ENCODE measurements at places on chromosomes 1 and 21.

GRCh38 chr1:192518700-192519099, 56.9 kb upstream of the RGS1 start:
- DNase-seq, result no peak

DNA sequence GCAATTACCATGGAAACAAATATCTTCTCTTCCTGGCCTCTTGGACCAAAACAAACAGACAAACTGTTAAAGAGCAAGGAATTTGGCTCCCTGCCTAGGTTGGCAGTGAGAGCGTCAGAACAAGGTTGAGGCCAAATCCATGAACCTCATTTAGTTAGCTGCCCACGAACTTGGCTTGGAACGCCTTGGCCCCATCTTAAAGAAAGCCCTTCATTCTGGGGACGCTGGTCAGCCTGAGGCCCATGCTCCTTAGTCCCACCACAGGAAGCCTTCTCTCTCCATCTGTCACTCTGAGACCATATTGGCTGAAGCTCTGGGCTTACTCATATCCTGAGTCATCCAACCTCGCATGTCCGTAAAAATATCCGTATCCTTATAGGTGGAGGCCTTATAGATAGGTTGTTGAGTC, 62.4 kb upstream of the DIRAS3 start:
- DNase-seq, result no peak

- DNase-seq, result no peak
Measured at GRCh38 chr1:16248007-16248436, 11.0 kb upstream of the CPLANE2 start.

DNA sequence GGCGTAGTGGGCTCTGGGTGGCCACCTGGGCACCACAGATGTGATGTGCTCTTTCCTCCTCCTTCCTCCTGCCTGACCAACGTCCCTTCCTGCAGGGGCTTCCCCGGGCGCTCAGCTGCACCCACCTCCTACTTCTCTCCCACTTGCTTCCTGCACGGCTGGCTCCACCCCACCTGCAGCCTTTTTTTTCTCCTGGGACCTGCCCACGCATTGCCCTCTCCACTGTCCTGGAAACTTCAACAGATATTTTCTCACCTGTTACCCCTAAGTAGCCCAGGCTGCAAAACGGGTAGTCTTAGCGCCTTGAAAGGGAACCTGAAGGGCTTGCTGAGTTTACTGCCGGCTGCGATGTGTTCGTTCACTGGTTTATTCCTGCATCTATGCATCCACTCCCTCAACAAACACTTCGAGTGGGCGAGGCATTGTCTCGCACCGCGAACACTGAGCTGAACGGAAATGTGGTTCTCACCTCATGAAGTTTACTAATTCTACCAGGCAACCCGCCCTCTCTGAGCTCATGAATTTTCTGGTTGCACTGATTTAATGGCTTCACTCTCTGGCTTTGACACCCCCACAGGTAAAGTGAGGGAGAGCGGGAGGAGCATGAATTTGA, 23.6 kb downstream of the ZBTB18 start:
- DNase-seq, result no peak

DNA sequence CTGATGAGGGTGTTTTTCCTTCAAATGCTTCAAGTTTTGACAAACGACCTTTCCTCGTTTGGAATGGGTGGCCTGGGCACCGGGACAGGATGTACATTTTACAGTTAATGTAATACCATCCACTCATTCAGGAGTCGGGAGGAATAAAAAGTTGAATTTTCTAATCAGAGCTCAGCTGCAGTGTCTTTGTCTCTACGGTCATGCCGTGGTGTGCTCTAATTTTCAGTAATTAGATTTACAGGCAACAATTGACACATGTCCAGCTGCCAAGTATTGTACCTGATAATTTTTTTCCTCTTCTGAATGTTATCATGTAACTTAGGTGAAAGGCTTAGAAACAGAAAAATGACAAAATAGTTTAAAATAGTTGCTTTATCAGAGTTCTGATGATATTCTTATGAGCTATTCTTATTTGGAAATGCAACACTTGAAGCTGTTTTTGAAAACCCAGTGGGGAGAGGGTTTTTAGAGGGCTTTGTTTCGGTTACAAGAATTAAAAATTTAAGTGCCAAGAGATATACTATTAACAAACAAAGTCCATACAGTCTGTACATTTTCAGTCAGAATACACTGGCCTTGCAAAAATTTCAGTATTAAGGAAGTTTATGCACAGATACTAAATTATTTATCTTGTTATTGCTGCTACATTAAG, 1.0 kb downstream of the CDKN2C start:
- no peak for DNase-seq

DNA sequence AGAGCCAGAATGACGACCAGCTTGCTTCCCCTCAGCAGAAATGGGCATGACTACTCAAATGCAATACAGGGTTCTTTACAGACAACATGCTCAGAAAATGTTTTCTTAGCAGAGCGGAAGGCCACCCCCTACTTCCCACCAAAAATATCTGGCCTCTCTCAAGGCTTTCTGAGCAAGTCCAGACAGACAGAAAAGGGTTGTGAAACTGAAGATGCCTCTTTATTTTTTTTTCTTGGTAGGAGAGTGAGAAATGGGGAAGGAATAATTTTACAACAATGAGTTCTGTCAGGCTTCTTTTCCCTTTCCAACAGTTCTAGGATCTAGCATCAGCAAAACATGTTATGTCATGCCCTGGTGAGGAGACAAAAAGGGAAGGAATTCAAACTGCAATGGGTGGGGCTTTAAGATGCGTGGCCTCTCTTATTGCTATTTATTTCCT, 172.0 kb upstream of the CAMK1G start:
- no peak for DNase-seq

GRCh38 chr1:192907545-192908243, 98.9 kb downstream of the RGS2 start:
- DNase-seq, result no peak

GRCh38 chr1:213585402-213585801, 402.4 kb upstream of the PROX1 start:
- DNase-seq, result no peak

DNA sequence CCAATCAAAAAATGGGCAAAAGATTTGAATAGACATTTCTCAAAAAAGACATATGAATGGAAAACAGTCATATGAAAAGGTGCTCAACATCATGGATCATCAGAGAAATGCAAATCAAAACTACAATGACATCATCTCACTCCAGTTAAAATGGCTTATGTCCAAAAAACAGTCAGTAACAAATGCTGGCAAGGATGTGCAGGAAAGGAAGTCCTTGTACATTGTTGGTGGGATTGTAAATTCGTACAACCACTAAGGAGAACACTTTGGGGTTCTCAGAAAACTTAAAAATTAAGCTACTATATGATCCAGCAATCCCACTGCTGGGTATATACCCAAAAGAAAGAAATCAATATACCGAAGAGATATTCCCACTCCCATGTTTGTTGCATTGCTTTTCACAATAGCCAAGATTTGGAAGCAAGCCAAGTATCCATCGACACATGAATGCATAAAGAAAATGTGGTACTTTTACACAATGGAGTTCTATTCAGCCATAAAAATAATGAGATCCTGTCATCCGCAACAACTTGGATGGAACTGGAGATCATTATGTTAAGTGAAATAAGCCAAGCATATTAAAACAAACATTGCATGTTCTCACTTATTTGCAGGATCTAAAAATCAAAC, 17.9 kb downstream of the GBP5 start:
- DNase-seq, result peak; percentile 68

DNA sequence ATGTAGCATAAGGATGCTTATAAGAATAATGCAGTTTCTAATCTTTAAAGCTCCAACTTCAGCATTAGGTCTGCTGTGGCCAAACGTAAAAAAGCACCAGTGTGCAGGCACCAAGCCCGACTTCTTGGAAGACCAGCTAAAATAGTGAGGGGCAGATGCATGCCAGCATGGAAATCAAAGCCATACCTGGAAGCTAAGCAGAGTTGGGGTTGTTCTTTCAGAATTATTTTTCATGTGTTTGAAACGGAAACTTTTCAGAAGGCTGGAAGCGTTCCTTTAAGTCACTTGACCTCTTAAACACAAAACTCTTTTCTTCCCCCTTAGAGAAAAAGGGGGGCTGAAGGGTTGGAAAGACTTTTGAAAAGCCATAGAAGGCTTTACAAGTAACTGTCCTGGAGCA, 329.2 kb upstream of the C1orf87 start:
- no peak for DNase-seq

DNA sequence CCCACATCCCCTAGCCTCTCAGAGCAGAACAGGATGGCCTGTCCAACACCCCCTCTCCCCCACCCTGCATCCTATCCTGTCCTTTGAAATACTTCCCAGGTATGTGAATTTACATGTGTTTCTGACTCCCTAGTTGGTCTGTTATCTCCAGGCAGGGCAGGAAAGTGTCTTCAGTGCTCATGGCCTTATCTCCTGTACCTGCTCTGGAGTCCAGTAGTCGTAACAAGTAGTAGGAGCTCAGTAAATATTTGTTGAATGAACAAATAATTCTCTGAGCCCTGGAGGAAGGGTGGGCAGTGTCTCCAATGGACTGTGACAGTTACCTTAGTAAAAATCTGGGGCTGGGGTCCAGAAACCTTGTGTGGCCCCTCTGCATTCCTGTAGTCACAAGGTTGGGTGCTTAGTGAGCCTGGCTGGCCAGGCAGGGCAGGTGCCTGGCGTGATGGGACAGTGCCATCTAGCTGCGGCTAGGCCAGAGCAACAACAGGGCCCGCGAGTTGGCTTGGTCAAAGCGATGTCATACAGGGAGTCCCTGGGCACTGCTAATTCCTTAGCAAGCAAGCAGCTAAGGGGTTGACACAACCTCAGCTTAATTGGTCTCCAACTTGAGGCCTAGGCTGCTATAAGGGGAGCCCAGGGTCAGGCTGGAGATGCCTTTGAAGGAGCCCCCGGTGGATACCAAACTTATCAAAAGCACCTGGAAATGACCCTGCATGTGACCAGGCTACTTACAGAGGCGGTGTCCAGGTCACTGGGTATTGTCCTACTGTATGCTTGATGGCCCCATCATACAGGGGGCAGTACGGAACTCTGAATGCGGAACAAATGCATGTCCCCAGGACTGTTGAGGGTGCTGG, 89.0 kb upstream of the PPM1J start:
- peak; percentile 72 for DNase-seq

GRCh38 chr1:99745684-99746083, 20.8 kb downstream of the FRRS1 start:
- no peak for DNase-seq
